ENCODE measurements at places on chromosomes 2 and 18.
A peak's percentile ranks its signal among the peaks of the same experiment; 100 is the strongest.

GRCh38 chr2:232085164-232085563 is 123.7 kb downstream of the DIS3L2 start:
- no peak for DNase-seq

GRCh38 chr2:47310801-47311560 is 92.0 kb upstream of the MSH2 start:
- no peak for DNase-seq

DNA sequence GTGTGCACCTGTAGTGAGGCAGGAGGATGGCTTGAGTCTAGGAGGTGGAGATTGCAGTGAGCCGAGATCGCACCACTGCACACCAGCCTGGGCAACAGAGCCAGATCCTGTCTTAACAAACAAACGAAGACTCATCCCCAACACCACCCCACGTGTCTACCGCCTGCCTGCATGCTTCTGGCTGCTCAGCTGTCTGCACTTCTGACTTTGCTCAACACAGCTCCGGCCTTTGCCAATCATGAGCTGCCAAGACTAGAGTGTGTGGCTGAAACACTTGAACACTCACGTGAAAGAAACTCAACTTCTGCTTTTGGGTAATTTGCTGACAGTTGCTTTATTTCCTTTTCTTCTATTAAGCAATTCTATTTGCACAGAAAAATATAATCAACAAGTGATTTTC is 32.1 kb upstream of the SP3 start:
- DNase-seq = no peak

DNA sequence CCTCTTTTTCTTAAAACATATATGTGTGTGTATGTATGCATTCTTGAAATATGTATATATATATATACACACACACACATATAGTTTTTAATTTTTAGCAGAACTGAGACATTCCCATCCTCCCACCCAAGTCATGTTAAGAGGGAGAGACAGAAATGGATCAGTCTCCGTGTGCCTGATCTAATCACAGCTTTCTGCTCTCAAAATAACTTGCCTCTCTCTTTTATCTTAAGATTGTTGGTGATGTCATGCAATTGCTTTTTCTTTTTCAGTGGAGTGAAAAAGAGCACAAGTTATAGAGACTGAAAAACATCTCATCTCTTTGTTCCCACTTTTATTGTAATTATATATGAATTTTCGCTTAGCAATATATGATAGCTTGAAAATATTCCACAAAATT is 279.9 kb upstream of the DOK6 start:
- no peak for DNase-seq

DNA sequence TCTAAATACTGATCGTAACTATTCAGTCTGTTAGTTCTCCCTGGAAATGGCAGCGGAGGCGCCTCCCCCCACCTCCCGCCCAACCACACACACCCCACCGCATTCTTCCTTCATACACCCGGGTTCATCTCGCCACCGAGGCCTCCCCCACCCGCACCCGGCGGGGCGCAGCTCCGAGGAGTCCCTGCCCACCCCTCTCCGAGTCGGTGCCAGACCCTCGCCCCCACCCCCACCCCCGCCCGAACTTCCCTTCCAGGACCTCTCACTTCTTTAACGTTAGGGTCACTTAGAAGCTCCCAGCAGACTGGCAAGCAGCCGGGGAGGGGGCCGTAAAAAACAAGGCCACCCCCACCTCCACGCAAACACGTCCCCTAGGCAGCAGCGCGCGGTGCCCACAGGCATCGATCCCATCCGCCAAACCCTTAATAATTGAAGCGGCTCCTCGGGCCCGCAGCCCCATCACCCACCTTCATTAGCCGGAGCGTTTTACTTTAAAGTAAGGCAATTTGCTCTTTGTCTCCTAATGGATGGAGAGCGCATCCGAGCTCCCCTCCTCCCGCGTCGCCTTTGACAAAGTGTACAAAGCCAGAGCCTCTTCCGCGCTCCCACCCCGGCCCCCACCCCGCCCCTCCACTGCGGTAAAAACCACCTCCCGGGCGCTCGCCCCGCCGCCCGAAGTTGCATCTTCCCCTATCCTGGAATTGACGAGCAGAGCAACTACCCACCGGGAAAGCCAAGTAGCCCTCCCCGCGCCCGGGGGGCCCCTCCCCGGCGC is 624 bp downstream of the ZNF516 start:
- DNase-seq = peak; percentile 16

DNA sequence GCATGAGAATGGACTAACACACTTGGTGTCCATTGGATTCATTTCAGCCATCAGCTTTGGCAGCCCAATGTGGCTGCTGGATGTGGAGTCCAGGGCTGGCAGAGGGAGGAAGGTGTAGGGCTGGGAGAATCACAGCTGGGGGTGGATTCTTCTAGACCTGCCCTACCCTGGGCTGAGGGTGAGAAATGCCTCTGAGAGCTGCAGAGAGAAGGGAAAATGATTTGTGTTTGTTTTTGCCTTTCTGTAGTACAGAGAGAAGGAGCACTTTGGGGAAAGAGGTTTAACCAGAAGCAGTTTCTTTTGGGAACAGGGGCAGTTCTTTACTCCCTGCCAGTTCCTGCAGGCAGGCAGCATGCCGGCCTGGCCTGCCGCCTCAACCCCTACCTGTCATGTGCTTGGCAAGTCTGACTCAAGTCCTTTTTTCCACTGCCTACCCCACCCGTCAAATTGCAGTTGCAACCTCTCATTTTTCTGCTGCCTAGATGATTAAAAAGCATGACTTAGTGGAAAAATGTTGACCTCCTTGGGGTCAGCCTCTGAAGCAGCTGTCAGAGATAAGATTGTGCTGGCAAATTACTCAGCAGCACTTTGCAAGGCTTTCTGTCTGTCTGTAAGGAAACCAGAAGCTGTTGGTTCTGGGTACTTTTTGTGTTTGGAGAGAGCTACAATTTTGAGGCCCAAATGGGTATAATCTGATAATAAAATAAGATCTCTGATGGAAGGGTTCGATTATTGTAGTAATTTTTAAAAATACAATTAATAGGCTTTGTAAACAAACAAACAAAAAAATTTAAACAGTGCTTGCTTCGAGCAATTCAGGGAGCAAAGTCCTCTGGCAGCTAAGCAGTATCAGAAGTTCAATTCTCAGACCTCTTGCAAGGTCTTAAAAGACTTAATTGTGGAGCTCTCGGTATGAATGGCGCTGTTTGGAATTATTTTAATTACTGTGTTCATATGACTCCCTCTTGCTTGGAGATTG is 21.7 kb downstream of the LBH start:
- DNase-seq = peak; percentile 19

DNA sequence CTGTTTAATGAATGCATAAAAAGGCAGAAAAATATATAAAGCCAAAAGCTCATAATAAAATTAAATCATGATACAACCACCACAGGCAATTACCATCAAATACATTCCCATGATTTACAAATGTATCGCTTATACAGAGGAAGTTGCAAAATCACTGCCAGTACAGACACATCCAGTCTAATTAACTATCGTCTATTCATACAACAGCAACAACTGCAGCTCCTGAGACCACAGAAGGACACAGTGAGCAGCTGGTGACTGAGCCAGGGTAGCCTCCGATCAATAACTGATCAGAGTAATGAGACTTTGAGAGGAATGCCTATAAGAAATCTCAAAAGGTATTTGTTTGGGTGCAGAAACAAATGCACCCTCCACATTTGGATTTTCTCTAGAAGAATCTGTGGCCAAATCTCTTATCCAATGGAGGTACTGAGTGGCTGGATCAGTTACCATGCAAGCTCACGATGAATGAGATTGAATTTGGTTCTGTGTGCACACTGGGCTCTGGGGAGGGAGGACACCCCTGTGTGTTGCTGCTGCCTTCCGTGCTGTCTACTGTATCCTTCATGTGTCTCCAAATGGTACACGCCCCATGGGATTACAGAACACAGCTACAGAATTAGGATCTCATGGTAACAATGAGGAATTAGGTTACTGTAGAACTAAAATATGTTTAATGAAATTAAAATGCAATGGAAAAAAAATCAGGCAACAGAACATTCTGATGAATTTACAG is 119.6 kb downstream of the MBP start:
- DNase-seq = no peak

GRCh38 chr2:10103179-10103578 is 19.4 kb upstream of the RRM2 start:
- peak; percentile 19 for DNase-seq

- no peak for DNase-seq
Observed at GRCh38 chr2:48124592-48124991, 218.3 kb upstream of the FBXO11 start.

GRCh38 chr2:69961496-69961895 is at the start of gene ASPRV1:
ASPRV1 (minus strand) TSS chr2:69961631; CDS start chr2:69961436, 195 bp downstream.
- DNase-seq = no peak

- no peak for DNase-seq
Observed at GRCh38 chr2:225536036-225536435, 136.5 kb downstream of the NYAP2 start.

DNA sequence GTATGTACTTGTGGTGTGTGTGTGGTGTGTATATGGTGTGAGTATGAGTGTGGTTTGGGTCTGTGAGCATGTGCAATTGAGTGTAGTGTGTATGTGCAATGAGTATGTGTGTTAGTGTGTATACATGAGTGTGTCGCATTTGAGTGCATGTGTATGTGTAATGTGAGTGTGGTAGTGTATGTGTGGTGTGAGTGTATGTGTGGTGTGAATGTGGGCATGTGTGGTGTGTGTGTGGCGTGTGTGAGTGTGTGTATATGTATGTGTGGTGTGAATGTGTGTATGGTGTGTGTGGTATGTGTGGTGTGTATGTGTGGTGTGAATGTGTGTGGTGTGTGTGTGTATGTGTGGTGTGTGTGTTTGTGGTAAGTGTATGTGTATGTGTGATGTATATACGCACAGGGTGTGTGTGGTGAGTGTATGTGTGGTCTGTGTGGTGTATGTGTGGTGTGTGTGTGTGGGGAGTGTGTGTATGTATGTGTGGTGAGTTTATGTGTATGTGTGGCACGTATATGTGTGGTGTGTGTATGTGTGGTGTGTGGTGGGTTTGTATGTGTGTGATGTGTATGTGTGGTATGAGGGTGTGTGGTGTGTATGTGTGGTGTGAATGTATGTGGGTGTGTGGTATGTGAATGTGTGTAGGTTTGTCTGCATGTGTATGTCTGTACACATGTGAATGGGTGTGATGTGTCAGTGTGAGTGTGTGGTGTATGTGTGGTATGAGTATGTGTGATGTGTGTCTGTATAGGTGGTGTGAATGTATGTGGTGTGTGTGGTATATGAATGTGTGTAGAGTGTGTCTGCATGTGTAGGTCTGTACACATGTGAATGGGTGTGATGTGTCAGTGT is 123.4 kb downstream of the DOCK10 start:
- DNase-seq = no peak

- DNase-seq = peak; percentile 22
Observed at GRCh38 chr2:46632349-46632748, 153.0 kb downstream of the TMEM247 start.

DNA sequence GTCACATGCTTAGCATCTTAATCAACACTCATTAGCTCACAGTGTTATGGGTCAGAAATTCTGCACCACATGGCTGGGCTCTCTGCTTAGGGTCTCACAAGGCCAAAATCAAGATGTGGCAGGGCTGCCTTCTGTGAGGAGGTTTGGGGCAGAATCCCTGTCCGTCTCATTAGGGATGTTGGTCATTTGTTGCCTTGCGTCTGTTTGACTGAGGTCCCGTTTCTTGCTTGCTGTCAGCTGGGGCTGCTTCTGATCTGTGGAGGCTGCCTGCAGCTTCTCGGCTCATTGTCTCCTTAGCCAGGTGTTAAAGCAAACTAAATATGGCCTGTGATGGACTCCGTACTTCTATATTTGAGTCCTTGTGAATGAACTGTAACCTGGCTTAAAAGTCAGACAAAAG is 146.5 kb downstream of the NDUFA10 start:
- DNase-seq = no peak

DNA sequence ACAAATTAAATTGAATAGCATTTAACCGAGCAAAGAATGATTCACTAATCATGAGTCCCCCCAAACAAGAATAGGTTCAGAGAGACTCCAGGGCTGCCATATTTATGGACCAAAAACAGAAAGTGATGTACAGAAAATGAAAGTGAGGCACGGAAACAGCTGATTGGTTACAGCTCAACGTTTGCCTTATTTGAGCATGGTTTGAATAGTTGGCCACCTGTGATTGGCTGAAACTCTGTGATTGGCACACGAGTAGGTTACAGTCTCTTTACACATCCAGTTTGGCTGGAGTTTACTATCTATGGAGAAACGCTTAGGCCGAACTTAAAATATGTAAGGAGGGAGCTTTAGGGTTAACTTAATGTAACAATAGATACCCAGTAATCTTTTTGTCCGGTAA is 27.0 kb upstream of the DPYSL5 start:
- no peak for DNase-seq

DNA sequence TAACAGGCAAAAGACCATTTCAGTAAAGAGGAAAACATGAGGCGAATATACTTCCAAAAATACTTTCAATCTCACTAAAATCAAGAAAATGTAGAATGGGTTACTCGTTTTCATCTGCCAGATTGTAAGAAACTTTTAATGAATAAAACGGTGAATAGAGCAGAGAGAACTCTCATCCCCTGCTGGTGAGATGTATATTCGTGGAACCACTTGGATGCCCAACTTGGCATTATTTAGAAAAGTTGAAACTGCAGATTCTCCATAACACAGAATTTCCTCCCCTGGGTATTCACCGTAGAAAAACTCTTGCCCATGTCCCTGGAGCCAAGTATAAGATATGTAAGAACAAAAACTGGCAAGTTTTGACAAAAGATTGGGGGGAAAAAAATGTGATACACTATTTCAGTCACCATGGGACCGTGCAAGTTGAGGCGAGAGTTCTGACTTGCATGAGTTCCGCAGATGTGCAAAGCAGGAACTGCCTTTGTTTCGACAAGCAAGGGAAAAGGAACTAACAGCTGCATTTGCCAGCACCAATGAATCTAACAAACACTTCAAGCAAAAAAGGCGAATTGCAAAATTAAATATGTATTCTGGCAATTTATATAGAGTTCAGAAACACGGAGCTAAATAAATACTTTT is 14.8 kb downstream of the TIMM21 start:
- DNase-seq = no peak

DNA sequence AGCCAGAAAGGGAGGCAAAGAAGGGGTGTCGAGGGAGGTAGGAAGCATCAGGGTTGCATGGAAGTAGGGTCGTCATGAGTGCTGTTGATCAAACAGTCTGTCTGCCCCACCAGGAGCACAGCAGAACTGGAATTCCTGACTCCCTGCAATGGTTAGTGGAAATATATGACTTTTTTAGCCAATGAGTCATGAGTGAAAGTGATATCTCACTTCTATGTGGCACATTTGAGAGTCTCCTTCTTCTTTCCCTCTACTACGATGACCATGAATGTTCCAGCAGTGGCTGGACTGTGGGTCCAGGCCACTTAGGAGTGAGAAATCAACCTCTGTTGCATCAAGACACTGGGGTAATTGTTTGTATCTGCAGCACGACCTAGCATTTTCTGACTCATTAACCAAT is 199.5 kb downstream of the TTC32 start:
- DNase-seq = no peak

DNA sequence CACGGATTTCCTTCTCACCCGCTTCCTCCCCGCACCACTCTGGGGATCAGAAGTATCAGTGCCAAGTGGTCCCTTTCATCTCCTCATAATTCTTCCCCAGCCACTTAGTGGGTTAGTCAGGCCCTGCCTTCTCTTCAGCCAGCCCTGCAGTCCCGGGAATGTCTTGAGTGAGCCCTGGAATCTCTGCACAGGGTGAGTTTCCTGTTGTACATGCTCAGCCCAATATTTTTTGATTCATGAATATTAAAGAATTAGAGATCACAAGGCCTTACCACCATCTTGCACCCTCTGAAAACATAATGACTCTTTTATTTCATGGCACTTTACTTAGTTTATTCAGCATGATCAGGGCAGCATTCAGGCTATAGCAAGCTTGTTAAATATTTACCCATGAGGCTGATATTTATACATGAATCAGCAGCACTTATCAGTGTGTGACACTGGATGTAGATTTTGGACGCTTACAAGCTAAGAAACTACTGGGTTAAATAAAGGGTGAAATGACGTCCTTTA is 159.4 kb upstream of the FOSL2 start:
- no peak for DNase-seq

Data from NCI-H524 (cell line).